Activated CD8-positive, alpha-beta memory T cell treated with anti-CD3 and anti-CD28 coated beads for 48 hours (primary cell): ENCODE measurements at places on chromosomes 7 and 10.

DNA sequence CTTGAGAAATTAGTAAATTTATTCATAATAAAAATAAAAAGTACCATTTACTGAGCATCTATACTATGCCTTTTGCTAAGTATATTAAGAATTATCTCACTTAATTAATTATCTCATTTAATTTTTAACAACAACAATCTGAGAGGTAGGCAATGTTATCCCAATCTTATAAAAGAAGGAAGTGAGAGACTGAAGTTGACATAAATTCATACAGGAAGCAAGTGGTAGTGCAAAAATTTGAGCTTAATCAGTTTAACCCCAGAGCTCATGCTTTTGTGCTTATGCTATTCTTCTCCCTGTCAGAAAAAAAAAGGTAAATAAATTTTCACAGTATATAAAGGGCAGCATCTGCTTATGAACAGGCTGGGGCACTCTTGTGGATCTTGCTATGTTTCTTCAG, 2.7 kb upstream of the LIPF start:
- no peak for DNase-seq

DNA sequence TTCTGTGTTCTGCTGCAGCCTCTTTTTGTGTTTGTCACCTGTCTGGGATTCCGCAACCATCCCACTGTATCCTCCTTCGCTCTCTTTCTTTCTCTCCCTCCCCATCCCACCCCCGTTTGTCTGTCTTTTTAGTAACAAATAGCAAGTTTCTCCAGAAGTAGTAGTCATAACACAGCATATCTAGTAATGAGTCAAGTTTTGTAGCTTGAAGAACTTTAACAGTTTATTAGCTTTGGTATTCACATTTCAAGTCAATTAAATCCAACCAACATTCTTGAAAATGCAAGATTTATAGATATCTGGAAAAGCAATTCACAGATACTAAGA, 154.1 kb upstream of the MTPN start:
- DNase-seq: no peak

GRCh38 chr7:141660259-141660658, 41.7 kb downstream of the DENND11 start:
- DNase-seq: no peak

DNA sequence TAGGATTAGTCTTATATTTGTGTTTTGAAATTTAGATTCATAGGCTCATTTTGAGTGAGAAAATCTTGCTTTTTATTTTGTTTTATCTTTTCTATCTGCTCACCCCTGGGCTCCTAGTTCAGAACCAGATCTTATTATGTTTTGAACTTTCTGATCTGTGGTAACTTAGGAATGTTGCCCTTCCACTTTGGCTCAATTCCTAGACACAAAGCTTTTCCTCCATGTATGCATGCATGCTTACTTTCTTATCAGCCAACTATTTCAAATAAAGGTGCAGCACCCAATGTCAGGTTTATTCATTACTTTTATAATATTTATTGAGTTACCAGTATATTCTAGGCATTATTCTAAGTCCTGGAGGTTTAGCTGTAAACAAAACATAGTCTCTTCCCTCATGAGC, 374.8 kb upstream of the KIAA1217 start:
- DNase-seq: no peak

DNA sequence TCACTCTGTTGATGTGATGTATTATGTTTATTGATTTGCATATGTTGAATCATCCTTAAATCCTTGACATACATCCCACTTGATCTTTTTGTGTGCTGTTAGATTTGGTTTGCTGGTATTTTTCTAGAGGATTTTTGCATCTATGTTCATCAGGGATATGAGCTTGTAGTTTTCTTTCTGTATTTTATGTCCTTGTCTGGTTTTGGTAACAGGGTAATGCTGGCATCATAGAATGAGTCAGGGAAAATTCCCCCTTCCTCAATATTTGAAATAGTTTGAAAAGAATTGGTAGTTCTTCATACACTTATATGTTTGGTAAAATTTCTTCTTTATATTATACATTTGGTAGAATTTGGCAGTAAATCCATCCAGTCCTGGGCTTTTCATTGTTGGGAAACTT, 89.4 kb upstream of the SLC13A1 start:
- no peak for DNase-seq

- no peak for DNase-seq
Observed at GRCh38 chr7:140342727-140343514, 55.4 kb downstream of the SLC37A3 start.

DNA sequence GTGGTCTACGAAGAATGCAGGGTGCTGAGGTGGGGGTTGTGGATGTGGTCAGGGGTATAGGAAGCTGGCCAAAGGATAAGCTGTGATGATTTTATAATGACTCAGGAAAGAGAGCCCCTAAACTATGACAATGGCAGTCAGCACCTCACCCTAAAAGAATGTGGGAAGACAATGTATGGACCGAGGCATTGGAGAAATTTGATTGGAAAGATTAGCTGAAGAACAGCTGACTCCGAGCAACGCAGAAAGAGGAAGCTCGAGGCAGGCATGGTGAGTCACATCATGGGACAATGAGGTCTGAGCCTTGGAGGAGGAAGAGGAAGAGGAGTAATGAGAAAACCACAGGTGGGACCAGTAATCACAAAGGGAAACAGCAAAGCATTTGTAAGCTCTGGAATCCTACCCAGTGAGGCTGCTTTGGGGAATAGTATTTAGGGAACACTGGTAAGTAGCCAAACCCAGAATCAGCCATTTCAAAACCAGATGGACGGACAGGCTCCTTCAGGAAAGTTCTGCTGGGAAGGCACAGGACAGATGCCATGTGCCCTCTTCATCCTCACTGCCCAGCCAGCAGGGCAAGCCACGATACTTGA, 295.4 kb downstream of the PRPF18 start:
- no peak for DNase-seq

- no peak for DNase-seq
Observed at GRCh38 chr7:112252141-112252540, 45.6 kb downstream of the ZNF277 start.

GRCh38 chr10:111488668-111489067, 411.8 kb downstream of the ADRA2A start:
- no peak for DNase-seq

DNA sequence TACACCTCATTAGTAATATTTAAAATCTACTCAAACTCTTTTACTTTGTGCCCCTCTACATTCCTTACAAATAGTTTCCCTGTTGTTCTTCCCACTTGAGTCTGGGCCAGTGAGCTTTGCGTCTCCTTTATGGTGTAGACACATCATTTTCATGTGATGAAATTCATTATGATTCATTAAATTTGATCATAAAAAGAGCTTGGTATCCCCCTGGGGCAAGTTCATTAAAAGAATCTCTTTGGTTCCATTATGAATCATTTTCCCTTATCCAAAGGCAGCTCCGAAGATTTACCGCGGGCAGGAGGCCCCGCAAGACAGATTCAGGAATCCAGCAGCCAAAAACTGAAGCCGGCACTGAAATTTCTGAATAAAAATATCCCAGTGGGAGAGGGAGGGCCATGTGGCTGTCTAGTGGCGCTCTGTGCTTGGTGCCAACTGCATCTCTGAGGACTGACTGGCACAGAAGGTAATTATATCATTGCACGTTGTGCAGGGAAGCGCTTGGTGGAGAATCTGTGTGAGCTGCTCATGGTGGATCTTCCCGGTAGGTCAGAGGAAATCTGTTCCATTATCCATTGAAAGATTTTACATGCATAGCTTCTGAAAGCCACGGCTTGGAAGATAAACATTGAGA, 151.4 kb upstream of the PITRM1 start:
- no peak for DNase-seq

GRCh38 chr7:49631071-49631815, 142.2 kb upstream of the VWC2 start:
- no peak for DNase-seq

GRCh38 chr10:84484541-84484940, 156.2 kb downstream of the CCSER2 start:
- no peak for DNase-seq

- no peak for DNase-seq
Observed at GRCh38 chr10:71218046-71218650, 5.8 kb downstream of the UNC5B start.

GRCh38 chr10:78584681-78585080, 484.1 kb upstream of the ZMIZ1 start:
- DNase-seq: no peak

DNA sequence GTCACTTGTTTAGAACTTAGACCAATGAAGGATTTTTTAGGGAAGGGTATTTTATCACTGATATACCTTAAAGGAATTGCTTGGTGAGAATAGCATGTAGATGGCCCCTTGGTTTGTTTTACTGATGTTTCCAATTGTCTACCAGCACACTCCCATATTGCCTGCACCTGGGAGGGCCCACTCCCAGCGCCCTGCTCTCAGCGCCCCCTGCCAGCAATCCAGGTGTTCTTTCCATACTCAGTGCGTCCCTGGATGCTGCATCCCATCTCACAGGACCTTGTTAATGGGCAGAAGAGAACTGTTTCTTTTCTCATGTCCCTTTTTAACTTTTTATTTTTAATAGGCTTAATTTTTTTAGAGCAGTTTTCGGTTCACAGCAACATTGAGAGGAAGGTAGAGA, 24.1 kb upstream of the SFRP5 start:
- no peak for DNase-seq

GRCh38 chr7:10588084-10588483, 385.6 kb upstream of the PHF14 start:
- no peak for DNase-seq

- no peak for DNase-seq
Observed at GRCh38 chr7:88331322-88331721, 24.6 kb upstream of the STEAP4 start.

GRCh38 chr10:50280049-50280841, 28.9 kb upstream of the ASAH2 start:
- DNase-seq: no peak

DNA sequence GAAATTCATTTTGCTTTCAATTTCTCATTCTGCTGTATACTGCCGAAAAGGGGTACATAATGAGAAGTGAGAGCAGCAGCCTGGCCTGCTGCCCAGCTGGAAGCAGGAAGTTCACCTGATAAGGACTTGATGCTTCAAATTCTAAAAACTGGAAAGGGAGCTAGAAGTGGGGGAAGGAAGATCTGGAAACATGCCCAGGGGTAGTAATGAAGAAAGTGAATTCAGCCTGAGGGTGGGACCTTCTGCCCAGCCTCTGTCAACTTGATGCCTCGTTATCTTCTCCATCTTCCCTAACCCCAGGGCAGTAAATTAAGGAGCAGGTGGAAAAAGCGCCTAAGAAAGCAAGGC, 69.4 kb downstream of the ARMH3 start:
- DNase-seq: no peak

DNA sequence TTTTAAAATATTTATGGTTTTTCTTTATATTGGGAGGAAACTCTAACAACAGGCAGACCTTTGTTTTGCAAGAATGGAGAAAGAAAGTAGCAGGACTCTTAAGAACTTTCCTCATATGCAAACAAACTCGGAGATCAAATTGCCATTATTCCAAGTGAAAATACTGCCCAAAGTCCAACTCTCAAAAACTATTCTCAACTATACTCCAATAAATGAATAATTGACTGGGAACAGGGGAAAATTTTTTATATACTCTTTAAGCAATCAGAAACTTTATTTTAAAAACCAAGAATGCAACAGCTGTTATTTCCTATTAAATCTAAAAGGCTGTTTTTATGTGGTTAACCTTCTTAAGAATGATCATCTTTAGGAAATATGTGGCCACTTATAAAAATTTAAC, 101.9 kb downstream of the COL28A1 start:
- no peak for DNase-seq

DNA sequence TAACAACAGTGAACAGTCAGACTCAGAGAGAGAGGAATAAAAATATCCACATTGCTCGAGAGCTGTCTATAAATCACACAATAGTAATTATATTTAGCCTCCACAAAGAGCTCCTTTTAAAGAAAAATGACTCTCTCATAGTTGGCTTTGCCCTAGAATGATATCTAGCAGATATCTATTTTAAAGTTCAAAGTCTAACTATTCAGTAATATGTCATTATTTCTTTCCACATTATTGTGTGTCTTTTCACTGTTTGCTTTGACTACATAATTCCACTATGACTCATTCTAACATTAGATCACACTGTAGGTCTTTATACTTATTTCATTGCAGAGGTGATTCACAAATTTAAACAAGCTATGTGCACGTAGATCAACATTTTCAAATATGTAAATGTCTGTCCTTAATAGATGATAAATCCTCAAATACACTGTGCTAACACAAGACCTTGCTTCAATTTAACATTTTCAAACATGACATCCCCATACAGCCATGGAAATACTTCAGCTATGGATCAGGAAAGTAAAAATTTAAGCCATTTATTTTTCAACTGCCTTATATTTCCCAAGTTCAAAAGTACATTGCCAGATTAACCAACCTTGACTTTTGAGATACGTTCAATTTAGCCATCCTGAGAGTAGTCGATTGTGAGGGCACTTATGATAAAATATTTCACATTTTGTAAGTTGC, 99.9 kb upstream of the AKR1E2 start:
- no peak for DNase-seq

DNA sequence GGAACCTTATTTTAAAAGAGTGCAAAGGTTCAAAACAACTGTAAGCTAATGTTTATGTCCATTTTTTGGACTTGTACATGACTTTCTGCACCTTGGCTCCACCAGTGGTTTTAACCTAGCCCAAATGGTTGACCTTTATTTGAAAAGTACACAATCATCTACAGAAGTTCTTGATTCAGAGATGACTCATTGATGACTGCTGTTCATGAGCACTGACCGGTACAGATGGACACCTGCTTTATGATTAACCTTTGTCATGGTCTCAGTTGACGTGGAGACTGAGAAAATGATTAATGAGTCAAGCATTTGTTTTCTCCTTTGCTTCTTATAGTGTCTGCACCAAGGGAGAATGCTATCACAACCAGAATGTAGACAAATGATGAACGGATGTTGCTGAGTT, 55.7 kb upstream of the PTER start:
- no peak for DNase-seq

GRCh38 chr10:122295451-122295809, 24.3 kb downstream of the BTBD16 start:
- no peak for DNase-seq

GRCh38 chr10:60951272-60951724, 7.3 kb upstream of the RHOBTB1 start:
- DNase-seq: no peak

DNA sequence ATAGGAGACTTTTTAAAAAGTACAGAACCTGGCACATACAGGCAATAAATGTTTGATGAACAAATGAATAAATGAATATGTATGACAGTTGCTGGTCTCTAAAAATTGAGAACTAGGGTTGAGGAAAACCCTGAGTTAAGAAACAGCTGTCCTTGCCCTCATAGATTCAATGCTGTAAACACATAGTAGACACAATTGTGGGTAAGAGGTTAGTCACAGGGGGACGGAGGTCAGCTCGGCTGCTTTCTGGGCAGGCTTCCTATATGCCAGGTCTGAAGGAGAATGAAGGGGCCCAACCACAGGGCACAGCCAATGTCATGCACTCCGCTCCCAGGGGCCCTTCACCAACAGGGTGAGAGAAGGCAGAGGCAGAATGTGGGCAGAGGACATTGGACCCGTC, 143.3 kb upstream of the RSU1 start:
- DNase-seq: no peak

DNA sequence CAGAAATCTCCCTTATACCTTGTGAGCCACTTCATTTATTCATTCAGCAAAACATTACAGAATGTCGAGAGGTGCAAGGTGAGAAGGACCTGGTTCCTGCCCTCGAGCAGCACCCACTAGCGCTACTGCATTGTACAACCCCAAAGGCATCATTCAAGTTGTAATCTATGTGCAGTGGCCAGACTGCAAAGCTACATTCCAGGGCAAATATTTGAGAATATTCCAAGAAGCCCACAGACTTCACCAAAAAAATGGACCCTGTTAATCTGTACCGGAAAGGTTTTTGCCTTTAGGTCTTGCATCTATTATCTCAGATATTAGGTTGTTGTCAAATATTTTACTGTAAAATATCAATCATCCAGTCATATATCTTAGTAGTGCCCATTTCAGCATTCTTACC, 295.4 kb upstream of the FZD1 start:
- no peak for DNase-seq
